ENCODE measurements at places on chromosomes 2 and 18. TPM values are rescaled to one million over a fixed set of nuclear protein-coding genes. Genes with fewer than 3 reads are reported as not detected.

DNA sequence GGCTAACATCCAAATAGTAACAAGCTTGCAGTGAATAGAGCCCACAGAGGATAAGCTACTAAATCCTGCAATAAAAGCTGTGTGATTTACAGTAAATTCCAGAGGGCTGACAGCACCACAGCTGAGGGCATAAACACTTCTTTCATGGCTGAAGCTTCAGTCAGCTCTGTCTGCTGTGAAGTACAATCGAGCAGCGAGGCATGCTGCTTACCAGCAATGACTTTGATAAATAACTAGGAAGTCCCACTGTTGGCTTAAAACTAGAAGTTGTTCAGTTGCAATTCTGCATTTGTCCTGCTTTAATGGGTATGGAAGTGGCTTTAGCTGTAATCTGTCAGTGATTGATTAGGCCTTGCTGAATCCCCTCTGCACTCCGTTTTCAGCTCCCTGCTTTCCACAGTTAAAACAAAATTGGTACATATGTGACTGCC lies 65.2 kb upstream of the FIGN start:
- DNase-seq = no peak

GRCh38 chr2:118738106-118738505 lies 109.3 kb downstream of the EN1 start:
- DNase-seq = no peak

The VIL1 gene
- total RNA-seq = 634 TPM

DNA sequence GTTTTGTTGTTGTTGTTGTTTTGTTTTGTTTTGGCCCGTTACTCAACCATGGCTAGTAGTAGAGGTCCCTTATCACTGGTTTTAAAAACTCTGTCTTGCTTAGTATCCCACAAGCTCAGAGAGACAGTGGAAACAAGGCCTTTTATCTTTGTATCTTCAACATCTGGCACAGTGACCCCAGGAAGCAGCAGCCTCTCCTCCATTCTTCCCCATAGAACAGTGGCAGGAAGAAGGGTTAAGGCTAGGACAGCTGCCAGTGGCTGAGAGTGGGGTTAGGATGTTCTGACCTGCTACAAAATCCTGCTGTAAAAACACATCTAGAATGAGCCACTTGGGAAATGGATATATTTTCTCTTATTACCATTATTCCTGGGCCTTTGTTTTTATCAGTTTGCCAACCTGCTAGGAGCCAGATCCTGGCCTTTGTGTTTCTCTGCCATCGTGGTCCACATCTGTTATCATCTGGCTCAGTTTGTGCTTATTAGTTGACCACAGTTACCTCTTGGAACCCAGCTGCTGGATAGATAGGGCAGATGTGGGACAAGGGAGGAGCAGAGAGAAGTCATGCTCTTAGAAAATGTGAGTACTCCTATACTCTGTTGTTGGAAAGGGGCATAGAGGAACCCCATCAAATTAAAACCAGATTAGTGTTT lies 246.8 kb downstream of the AGPS start:
- DNase-seq = no peak

- no peak for DNase-seq
Measured at GRCh38 chr2:208274748-208275147, 8.7 kb downstream of the PIKFYVE start.

DNA sequence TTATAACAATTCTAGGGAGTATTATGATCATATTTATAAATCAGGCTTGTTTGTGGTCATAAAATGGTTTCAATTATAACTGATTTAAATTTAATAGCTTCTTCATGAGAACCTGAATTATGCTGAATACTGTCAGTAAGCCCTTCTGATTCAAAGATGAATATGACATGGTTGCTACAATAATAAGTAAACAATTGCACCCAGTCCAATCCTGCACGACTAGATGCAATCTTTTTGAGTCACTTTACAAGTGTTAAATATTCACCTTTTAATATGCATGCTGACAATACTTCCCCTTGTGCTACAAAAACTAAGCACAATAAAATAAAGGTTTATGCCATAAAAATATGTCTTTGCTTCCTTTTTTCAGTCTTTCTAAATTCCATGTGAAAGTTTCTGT lies 325.2 kb downstream of the KCNJ3 start:
- no peak for DNase-seq

GRCh38 chr2:71637168-71637567 lies 183.8 kb downstream of the DYSF start:
- no peak for DNase-seq

GRCh38 chr18:31860488-31860887 lies 82.4 kb downstream of the TRAPPC8 start:
- no peak for DNase-seq

The REG3G gene
- total RNA-seq = 1.1 TPM

- no peak for DNase-seq
Measured at GRCh38 chr2:103656558-103656957, 894.7 kb downstream of the TMEM182 start.

The RTP5 gene
- total RNA-seq = not detected

GRCh38 chr2:95315801-95316411 lies 18.8 kb downstream of the KCNIP3 start:
- DNase-seq = no peak

The ALK gene
- total RNA-seq = 0.19 TPM

The G6PC2 gene
- total RNA-seq = not detected

DNA sequence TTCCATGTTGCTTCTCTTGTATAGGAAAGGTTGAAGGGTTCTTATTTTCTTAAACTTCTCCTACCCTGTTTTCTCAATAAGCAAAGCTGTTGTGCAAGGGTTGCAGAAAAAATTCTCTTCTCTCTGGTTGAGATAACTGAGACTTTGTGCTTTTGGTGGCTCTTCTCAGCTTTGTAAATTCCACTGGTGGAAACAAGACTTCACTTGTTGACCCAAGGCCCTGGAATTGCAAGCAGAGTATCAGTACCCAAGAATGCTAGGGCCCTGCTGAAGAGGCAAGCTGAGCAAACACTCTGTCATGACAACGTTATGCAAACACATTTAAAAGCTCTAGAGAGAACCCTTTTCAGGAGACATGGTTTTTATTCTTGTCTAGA lies 294.7 kb upstream of the EPAS1 start:
- no peak for DNase-seq

- DNase-seq = no peak
Measured at GRCh38 chr18:50961974-50962373, 5.9 kb upstream of the ELAC1 start.

DNA sequence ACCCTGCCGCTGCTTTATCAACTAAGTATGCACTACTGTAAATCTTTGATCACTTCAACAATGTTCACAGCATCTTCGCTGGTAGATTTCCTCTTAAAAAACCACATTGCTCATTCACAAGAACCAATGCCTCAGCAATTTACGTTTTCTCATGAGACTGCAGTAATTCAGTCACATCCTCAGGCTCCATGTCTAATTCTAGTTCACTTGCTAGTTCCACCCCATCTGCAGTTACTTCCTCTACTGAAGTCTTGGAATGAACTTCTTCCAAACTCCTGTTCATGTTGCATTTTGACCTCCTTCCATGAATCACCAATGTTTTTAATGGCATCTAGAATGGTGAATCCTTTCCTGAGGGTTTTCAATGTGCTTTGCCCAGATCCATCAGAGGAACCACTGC lies 35.8 kb downstream of the PRELID3A start:
- DNase-seq = no peak

The SLC38A11 gene
- 1.5 TPM for total RNA-seq

The AQP4 gene
- total RNA-seq = 0.16 TPM

The CFAP221 gene
- total RNA-seq = not detected

DNA sequence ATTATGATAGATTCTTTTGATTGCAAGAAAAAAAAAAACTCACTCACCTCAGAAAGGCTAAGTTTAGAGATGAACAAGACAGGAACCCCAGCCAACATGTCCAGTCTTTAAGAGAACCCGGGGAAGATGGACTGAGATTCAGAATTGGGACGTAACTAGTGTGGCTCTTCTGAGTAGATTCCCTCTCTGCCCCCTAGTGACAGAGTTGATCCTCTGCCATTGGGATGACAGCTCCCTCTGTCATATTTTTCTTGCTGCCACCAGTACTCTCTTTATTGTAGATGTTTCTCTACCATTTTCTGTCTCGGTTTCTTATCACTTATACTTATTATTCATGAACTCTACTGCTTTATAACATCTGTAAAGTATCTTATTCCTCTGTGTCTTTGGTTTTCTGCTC lies 77.7 kb downstream of the GULP1 start:
- DNase-seq = peak; percentile 36

The IL36A gene
- not detected for total RNA-seq

- DNase-seq = no peak
Measured at GRCh38 chr18:13879492-13879891, 35.8 kb downstream of the MC2R start.

The VAMP5 gene
- 16.9 TPM for total RNA-seq

DNA sequence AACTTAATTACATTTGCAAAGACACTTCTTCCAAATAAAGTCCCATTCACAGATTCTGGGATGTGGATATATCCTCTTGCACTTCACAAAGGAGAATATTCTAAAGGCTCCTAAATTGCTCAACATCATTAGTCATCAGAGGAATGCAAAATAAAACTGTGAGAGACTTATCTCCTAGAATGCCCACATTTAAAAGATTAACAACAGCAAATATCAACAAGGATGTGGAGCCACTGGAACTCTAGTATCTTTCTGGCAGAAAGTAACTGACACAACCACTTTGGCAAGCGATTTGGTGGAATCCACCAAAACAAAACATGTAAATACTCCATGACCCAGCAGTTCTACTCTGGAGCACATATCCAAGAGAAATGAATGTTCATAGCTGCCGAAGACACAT lies 4.6 kb downstream of the NEU2 start:
- no peak for DNase-seq

DNA sequence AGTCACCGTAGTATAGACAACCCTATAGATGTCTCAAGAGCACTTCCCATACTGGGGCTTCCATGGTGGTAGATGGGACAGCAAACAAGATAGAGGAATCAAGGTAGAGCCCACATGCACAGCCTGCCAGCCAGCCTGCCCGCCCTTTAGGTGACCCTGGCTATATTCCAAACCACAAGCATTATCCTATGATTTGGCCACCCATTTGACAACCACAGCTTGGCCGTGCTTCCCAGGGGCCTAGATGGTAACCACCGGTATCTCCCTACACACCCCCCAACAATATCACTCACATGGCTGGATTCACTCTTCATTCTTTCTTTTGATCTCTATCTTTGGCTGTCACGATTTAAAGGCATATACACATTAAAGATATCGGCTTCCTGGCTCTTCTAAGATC lies 85.3 kb downstream of the CDK15 start:
- DNase-seq = no peak

- DNase-seq = no peak
Measured at GRCh38 chr2:43622931-43623451, 14.1 kb upstream of the PLEKHH2 start.

DNA sequence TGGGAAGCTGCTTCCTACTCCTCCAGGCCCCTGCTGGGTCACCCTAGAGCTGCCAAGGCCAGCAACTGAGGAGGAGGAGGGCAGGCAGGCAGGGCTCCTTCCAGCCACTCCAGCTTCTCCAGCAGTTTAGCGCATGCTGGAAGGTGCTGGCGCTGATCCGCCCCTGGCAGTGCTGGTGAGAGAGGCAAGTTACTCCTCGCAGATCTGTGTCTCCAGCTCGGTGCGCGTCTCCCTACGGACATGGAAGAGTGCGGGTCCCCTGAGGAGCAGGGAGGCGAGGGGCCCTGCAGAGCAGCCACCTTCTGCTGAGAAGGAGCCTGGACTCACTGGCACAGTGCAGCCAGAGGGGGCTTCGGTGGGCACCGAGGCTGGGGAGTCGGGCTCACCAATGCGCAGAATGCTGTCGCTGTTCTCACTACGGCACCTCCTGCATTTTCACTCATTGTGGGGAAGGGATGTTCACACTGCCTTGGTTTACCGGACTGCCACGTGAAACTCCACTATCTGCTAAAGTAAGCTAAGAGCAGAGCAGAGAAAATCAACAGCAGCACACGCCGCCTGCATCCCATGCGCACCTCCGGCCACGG lies 206.0 kb downstream of the HDAC4 start:
- DNase-seq = no peak

The TTR gene
- 2.8 TPM for total RNA-seq

- peak; percentile 61 for DNase-seq
Measured at GRCh38 chr2:190507135-190507534, 27.4 kb downstream of the NEMP2 start.

GRCh38 chr2:220708366-220708765 lies 863.7 kb downstream of the EPHA4 start:
- DNase-seq = no peak

DNA sequence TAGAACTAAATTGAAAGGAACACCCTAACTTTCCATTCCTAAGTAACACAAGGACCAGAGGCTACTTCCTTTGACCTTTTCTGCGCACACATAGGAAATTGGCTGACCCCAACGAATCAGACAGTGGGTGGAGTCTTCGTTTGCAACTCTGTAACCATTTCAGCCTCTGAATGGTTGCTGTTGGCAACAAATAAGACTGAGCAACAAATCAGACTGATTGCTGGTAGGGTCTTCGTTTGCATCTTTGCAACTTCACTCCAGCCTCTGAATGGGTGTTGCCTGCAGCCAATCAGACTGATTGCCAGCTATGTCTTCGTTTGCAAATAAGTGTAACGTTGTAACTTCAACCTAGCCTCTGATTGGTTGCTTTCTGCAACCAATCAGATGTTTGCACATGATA lies 34.6 kb downstream of the USP40 start:
- no peak for DNase-seq

Measured in colonic mucosa (tissue), 4 donors.